ENCODE measurements at places on chromosomes 2 and 18.

DNA sequence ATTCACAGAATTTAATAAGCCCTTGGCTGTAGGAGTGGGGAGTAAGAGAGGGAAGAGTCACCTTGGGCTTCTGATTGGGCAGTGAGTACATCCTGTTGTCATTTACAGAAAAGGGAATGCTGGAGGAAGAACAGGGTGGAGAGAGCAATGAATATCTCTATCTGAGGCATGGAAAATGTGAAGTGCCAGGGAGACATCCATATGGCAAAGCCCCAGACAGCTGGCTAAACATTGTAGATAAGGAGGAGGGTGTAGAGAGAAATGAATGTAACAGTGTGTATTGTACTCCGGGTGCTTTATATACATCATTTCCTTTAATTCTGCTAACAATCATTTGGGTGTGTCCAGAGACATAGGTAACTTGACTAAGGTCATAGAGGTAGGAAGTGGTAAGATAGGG is 103.5 kb downstream of the UPP2 start:
- DNase-seq, result no peak

DNA sequence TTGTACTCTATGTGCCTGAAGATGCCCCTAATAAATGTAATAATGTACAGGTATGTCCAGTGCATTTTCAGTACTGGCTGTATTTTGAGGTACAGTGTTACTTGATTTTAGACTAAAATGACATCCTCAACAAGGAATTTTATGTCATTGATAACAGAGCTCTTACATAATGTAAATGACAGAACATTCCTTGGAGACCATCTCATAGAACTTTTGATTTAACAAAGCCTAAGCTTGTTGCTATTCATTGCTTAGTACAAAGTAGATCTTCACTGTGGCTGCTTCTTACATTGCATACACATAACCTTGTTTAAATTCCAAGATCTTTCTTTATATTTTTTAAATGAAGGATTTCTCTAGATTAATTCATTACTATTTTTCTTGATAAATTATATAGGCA is 24.1 kb downstream of the DYNC1I2 start:
- DNase-seq, result no peak

- no peak for DNase-seq
Measured at GRCh38 chr2:188659656-188660406, 314.3 kb upstream of the COL3A1 start.

DNA sequence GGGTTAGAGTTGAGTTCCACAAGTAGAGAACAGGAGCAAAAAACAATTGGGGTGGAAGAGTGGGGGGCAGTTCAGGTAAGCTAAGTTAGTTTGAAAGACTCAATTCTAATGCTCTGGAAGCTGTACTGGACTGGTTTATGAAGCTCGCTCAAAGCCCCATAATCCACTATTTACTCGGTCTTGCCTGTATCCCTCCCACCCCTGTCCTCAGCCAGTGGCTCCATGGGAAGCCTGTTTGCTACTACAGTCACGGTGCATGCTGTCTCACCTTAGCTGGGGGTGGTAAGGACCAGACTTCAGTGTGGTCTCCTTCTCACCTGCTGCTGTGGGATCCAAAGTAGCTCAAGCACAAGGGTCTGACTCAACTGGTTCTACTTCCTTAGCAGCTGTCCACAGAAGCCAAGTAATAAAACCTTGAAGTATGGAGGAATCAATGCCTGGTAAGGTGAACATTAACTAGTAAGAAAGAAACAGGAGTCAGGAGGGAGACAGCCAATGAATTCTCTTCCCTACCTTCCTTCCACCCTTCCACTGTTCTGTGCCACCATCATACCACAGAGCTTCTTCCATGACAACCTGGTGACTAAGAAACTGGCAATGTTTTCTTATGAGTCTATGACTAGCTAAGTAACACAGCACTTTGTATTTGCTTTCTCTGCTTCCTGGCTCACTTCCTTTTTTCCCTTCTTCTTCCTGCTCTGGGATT is 230.8 kb downstream of the SRBD1 start:
- no peak for DNase-seq

DNA sequence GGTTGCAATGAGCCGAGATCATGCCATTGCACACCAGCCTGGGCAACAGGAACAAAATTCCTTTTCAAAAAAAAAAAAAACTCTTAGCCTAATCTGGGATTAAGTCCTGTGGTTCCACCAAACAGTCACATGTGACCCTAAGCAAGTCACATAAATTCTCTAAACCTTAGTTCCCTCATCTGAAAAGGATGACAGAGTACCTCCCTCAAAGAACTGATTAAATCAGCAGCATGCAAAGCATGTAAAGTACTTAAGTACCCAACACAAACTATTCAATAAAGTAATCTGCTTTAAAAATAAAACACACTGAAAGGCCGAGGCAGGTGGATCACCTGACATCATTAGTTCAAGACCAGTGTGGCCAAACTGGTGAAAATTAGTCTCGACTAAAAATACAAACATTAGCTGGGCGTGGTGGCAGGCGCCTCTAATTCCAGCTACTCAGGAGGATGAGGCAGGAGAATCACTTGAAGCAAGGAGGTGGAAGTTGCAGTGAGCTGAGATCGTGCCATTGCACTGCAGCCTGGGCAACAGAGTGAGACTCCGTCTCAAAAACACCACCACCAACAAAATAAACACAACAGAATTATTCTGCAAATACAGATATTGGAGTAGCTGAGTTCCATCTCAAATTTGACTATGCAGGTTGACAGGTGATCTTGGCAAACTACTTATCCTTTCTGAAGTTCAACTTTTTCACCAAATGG is 7.0 kb downstream of the USP34 start:
- no peak for DNase-seq

- no peak for DNase-seq
Measured at GRCh38 chr2:69768235-69768634, 26.3 kb downstream of the ANXA4 start.

All from right renal cortex interstitium (tissue), 3 donors.